Right ventricle myocardium superior (tissue), 1 donor: ENCODE measurements at places on chromosomes 2 and 18. TPM values are rescaled to one million over a fixed set of nuclear protein-coding genes. Genes with fewer than 3 reads are reported as not detected.

DNA sequence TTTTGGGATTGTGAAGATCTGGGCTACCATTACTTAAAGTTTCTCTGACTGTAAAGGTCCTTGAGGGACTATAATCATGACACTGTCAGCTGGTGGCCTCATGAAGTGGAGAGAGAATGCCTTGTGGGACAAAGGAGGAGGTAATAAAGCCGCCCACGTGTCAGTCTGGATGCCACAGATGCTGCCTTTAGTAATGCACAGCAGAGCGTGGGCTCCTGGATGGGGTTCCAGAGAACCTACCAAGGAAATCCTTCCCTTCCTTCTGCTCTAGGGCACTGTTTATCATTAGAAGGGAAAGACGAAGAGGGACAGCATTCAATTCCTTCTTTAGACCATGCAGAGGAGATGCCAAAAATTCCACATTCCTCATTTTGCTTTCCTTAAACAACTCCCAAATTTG lies 63.5 kb downstream of the COL5A2 start:
- DNase-seq = no peak

DNA sequence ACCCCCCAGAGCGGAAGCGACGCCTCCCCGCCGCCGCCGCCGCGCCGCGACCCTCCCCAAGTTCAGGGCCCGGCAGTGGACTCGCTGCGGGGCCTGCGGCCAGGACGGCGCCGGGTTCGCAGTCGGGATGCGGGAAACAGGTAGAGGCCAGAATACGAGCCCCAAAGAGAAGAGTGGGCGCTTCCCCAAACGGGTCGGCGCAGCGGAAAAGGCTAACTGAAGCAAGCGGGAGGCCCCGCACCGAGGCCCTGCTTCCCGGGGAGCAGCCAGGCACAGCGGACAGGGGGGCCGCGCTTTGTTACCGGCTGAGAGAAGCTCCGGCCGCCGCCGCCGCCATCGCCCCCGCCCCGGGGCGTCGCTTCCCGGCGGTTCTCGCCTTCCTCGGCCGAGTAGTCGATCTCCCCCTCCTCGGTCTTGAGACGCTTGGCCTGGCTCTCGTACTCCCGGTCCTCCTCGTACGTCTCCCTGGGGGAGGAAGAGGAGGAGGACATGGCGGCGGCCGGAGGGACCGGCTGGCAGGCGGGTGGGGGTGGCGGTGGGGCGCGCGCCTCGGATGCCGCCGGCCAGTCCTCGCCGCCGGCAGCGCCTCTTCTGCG lies 494 bp downstream of the HNRNPLL start:
- DNase-seq = peak; percentile 68

- DNase-seq = no peak
These were observed 109.0 kb upstream of the RGPD4 start for GRCh38 chr2:107717661-107718060.

DNA sequence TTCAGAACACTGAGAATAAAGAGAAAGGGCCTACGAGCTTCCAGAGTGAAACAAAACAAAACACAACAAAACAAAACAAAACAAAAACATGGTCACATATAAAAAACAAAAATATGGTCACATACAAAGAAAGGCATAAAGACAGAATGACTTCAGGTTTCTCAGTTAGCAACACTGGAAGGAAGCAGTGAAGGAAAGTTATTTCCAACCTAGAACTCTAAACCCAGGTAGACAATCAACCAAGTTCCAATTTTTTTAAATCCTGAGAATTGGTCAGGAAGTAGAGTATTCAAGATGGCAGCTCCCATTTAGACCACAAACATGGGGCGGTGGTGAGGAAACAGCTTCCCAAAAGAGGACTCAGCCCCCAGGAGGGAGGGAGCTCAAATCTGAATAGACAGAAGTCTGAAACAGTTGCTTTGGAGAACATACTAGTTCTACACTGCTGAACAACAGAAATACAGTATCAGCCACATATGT lies 9.1 kb downstream of the DRC1 start:
- no peak for DNase-seq

DNA sequence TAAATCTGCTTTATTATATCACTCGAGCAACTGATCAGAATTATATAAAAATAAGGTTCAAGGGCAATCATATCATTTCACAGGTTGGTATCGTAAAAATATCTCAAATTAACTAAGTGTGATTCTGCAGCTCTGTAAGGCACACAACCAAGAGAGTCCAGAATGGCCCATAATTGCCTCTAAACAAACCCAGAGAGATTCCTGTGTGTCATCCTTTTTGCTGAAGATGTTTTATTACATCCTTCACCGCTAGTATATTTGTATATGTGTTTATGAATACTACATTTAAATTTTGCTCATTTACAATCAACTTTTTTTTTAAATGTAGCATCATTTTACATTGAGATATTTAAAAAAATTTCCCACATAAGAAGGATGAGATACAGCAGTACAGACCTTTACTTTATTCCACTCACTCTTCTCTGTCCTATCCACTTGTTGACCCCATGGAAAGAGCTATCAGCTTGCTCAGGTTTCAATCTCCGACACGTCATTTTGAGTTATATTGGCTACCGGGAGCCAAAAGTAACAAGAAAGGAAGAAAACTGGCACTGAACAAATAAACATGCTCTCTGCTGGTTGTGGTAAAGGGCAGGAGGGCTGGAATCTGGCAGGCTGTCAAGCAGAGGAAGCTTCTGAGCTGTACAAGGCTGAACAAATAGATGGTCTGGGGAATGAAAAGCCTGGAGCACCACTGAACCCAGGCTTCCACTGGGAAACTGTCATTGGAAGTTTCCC lies 23.1 kb downstream of the PLA2R1 start:
- DNase-seq = no peak

GRCh38 chr18:23635283-23636070 lies 27.2 kb downstream of the ANKRD29 start:
- no peak for DNase-seq

GRCh38 chr2:231642631-231643494 lies 50.2 kb downstream of the TEX44 start:
- DNase-seq = peak; percentile 87

GRCh38 chr2:54667726-54668650 lies 55.5 kb upstream of the EML6 start:
- no peak for DNase-seq

DNA sequence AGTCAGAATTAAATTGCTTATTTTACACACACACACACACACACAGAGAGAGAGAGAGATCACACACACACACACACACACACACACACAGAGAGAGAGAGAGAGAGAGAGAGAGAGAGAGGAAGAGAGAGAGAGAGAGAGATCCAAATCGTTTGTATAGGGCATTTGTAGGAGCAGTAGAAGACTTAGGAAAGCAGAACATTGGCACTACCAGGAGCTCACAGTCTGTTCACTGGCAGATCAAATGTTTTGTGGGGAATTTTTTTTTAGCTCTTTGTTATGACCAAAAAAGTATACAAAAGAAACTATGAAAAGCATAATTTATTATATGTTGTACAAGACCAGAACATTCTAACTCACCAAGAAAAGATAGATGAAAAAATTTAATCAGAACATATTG lies 81.8 kb downstream of the MBD5 start:
- no peak for DNase-seq

DNA sequence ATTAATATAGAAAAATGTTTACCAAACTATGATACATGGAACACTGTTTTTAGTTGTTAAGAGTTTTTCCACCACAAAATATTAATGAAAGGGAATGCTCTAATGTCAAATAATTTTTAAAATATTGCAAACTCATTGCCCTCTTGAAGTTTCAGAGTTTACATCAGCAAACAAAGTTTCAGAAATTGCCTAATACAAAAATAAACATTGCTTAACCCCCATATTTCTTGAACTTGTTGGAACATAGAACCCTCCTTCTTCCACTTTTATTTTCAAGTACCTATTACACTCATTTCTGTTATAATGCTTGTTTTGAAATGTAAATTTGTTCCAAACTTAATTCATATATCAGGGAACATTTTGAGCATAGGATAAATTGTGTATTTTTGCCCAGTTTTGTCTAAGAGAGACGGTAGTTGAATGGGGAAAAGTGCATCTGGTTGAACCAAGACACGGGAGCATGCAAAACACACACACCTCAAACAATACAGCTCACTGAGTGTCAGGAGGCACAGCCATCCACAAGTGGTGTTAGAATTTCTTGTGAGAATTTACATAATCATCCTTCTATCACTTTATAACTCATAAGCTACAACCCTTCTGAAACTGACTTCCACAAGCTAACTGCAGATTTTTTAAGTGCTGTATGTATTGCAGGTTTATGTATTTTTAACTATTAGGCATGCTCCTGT lies 5.3 kb upstream of the MC4R start:
- DNase-seq = no peak

DNA sequence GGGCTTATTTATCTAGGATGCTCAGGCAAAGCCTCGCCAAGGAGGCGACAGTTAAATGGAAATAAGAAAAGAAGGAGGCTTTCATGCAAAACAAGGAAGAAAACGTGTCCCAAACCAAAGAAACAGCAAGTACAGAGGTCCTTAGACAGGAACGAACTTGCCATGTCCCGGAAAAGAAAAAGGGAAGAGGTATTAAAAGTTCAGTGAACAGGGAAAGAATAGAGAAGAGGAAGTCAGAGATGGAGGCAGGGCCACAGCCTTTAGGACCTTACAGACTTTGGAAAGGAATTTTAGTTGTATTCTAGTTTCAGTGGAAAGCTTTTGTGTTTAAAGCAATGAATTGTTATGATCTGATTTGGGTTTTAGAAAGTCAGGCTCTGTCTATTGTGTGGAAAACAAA lies 22.1 kb downstream of the IKZF2 start:
- DNase-seq = no peak

The DUSP2 gene
- total RNA-seq = 1.5 TPM

The VIL1 gene
- total RNA-seq = not detected

The RIF1 gene
- 14.6 TPM for total RNA-seq

The ADCY3 gene
- 19.8 TPM for total RNA-seq

The DNAJC5G gene
- total RNA-seq = 2.3 TPM

The DSC1 gene
- total RNA-seq = 4.6 TPM
